ENCODE measurements at places on chromosomes 2 and 18. TPM values are rescaled to one million over a fixed set of nuclear protein-coding genes. Genes with fewer than 3 reads are reported as not detected.

LAMA3 gene
- total RNA-seq: 233 TPM

STON1 gene
- 3.6 TPM for total RNA-seq

PSMA8 gene
- not detected for total RNA-seq

GPR17 gene
- total RNA-seq: not detected

CYTIP gene
- 5.4 TPM for total RNA-seq

OSBPL6 gene
- 19.5 TPM for total RNA-seq

IL1RL1 gene
- total RNA-seq: 6.6 TPM

PDE11A gene
- total RNA-seq: 1.0 TPM

CNDP1 gene
- not detected for total RNA-seq

SERPINE2 gene
- total RNA-seq: 10.9 TPM

EGR4 gene
- total RNA-seq: not detected

DSC3 gene
- 696 TPM for total RNA-seq

CFAP65 gene
- total RNA-seq: not detected

LAMA1 gene
- 0.83 TPM for total RNA-seq

LYPD1 gene
- 0.34 TPM for total RNA-seq

STPG4 gene
- 0.91 TPM for total RNA-seq

RUFY4 gene
- not detected for total RNA-seq

AFF3 gene
- total RNA-seq: 5.0 TPM

SETBP1 gene
- total RNA-seq: 16.2 TPM

COX7A2L gene
- 112 TPM for total RNA-seq

SERPINB13 gene
- 21.8 TPM for total RNA-seq

KCNG2 gene
- not detected for total RNA-seq

GCG gene
- total RNA-seq: not detected

CD207 gene
- total RNA-seq: 25.4 TPM

UGT1A8 gene
- not detected for total RNA-seq
